ENCODE measurements at places on chromosomes 2 and 18. TPM values are rescaled to one million over a fixed set of nuclear protein-coding genes. Genes with fewer than 3 reads are reported as not detected.

- DNase-seq: no peak
Observed at GRCh38 chr2:181818840-181819239, 72.7 kb upstream of the ITPRID2 start.

Gene DIPK1C
- not detected for total RNA-seq

- no peak for DNase-seq
Observed at GRCh38 chr2:150045601-150046000, 441.9 kb downstream of the RND3 start.

DNA sequence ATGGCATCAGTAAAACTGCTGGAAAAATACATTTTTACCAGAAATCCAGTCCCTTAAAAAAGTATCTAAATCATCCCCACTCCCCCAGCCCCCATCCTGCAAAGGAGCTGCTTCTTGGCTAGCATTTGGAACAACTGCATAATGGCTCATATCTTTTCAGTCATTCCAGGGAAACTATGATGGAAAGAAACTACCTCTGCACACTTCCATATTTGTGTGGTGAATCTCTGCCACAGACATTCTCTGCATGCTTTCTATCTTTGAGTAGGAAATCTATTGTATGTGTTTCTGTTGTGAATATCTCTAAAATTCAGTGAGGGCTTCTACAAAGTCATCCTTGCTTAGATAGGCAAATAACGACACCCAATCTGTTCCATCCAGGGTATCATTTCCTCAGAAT, 632.3 kb downstream of the LRP1B start:
- DNase-seq: no peak

GRCh38 chr2:96085541-96086355, 30.6 kb downstream of the ADRA2B start:
- peak; percentile 28 for DNase-seq

Gene RAB1A
- total RNA-seq: 62.3 TPM

Gene LOXHD1
- not detected for total RNA-seq

DNA sequence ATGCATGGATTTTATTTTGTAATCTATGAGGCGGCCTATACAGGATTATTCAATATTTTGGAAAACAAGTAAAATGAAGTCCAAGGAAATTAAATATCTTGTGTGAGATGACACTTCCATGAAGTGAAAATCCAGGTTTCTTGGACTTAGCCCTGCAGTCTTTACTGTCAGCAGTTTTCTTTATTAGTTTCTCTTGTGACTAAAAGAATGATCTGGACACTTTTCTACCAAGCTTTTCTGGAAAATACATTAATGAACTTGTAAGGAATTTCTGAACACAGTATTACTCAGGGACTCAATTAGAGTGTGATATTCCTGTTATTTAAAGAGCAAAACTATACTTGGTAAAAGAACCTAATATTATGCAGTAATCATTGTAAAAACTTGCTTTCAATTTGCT, 610.4 kb upstream of the SLC8A1 start:
- DNase-seq: no peak

Gene IL37
- not detected for total RNA-seq

DNA sequence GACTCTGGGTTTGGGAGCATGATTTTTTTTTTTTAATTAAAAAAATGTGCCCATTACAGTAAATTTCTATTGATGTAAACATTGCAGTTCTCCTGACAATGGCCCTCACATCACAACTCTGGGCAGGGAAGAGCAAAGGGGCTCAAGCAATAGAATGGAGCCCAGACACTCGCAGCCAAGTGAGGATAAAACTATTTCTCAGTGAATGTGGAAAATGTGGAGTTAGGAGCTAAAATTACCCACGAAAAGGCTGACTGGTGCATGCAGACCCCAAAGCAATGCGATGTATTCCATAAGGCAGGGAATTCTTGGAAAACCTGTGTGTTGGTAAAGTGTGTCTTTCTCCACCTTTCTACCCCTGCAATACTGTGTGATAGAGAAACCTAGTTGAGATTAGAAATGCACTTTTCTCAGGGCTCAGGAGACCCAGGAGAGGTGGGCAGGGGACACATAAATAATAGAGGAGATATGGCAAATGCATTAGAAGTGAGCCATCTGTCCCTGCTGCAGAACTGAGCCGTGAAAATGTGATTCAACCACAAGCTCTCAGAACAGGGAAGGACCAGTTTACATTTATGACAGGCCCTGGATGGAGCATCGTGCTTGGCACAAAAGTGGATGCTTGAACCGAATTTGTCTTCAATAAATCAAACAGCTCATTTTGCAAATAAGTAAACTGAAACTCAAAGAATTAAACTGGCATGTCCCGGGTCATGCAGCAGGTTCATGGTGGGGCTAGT, 100.1 kb downstream of the MYCN start:
- DNase-seq: no peak

GRCh38 chr2:67286981-67287759, 110.0 kb upstream of the ETAA1 start:
- no peak for DNase-seq

Gene PCARE
- total RNA-seq: not detected

GRCh38 chr2:118110991-118111390, 22.7 kb downstream of the INSIG2 start:
- no peak for DNase-seq

DNA sequence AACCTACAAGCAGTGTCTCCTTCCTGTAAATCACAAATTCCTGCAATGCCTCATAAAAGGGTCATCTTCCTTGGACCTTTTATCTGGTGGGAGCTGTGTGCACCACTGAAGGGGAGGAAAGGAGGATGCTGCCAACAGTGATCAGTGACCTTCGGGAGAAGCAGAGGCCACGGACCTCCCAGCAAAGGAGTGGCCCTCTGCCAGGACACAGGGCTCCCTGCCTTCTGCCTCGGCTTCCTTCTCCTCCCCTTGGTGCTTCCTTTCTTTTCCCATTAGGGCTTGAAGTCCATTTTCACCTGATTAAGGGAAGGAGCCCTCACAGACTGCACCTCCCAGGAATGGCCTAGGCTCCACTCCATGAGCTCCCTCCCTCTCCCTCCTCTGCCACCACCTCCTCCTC, 85.3 kb upstream of the ITGA6 start:
- no peak for DNase-seq

DNA sequence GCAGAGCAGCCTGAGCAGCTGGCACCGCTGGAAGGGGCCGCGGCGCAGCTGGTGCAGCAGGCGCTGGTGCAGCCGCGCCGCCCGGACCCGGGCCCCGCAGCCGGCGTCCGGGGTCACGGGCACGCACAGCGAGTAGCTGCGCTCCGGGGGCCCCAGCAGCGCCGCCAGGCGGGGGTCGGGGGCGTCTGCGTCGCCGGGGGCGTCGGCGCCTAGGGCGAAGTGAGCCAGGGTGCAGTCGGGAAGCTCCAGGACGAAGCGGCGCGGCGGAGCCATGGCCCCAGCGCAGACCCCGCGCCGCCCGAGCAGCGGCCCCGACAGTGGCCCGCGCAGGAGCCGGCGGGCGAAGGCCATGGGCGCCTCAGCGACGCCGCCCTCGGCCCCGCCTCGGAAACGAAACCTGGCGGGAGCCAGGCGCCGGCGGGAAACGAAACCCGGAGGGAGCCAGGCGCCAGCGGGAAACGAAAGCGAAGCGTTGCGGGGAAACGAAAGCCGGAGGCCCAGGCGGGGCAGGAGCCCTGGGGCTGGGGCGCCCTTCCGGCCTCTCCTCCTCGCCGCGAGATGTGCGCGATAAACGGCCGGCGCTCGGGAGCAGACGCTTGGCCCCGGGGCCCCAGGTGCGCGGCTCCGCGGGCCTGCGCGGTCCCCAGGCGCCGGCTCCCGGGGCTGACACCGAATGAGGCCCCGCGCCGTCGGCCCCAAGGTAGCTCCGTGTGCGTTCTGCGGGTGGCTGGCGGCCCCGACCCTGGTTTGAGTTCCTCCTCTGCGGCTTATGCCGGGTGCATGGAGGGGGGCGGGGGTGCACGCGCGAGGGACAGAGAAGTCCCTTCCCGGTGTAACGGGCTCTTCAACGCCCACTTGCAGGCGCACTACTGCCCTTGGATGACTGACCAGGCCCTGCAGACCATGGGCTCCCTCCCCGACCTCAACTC, at the start of gene CMPK2:
TSS of gene CMPK2 (minus strand) at position 562 of the 929 bp plus-strand sequence. CDS start at position 351, 211 bp downstream.
- DNase-seq: peak; percentile 80
